Activated CD4-positive, alpha-beta T cell treated with anti-CD3 and anti-CD28 coated beads for 24 hours (primary cell): ENCODE measurements at places on chromosomes 11 and 22.

GRCh38 chr11:104658177-104658576 is 240.1 kb downstream of the CASP12 start:
- DNase-seq, result no peak

- no peak for DNase-seq
These were observed 43.8 kb downstream of the C11orf58 start for GRCh38 chr11:16781936-16782919.

GRCh38 chr22:30979932-30980331 is 10.9 kb downstream of the TUG1 start:
- DNase-seq, result no peak

GRCh38 chr11:24249921-24250320 is 246.9 kb upstream of the LUZP2 start:
- no peak for DNase-seq

DNA sequence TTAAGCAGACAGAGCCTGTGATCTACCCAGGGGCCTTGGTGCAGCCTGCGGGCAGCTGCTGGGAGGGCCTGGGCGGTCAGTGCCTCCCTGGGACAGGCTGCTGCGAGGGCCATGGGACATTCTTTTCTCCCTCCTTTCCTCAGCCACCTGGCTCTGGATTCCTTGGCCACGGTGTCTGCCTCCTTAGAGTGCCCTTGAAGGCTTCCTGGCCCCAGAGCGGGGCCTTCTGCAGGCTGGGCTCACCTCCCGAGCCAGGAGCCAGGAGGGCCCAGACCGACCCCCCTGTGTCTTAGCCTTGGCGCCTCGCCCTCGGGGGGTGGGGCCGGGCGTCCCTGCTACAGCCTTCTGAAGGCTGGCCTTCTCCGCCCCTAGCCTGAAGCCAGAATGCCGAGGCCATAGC is 231.2 kb downstream of the TBC1D22A start:
- DNase-seq, result no peak

DNA sequence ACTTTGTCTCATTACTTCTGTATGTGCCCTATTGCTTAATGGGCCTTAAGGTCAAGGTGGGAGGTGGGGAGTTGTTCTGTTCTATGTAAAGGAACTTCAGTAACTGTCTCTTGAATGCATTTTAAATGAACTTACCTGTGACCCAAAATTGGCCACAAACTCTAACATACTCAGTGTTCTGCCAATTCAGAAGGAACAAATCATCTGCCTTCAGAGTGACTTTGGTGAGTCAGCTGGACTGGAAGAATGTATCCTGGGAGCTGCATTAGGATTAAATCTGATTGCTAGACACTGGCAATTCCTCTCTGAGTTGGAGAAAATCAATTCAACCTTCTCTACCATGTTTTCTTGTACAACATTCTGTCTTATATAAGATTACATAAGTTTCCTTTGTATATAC is 1104.8 kb downstream of the DLG2 start:
- DNase-seq, result no peak

DNA sequence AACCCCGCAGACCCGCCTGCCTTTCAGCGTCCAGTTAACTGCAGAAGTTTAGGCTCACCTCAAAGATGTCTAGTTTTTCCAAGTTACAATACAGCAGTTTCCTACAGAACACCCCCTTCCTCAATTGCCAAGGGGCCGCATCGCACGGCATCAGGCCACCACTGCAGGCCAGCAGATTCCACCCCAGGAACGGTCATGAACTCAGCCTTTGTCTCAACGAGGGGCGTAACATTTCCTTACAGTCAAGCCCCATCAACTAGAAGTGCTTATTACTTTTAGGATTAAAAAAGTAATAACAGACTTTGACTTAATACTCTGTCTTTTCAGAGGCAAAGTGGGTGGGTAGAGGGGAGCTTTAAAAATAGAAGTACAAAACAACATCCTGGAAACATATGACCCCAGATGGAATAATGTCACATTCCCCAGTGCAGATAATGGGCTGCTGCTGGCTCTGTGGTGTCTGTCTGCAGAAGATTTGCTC is 36.3 kb downstream of the PPP2R1B start:
- no peak for DNase-seq

DNA sequence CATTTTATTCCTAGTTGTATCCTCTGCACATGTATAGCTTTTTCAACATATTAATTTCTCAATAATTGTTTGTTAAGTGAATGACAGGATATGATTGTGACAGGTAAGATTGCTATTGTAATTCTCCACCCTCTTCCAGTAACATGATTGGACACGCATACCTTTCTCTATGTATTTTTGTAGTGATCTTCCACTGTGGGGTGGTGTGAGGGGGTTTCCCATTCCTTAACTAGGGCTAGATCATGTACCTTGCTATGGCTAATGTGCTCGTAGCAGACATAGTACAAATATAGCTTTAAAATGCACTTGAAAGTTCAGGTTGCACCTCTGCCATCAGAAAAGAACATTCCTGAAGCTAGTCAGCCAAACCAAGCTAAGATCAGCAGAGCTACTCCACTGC is 2392.8 kb upstream of the RAG2 start:
- DNase-seq, result no peak

DNA sequence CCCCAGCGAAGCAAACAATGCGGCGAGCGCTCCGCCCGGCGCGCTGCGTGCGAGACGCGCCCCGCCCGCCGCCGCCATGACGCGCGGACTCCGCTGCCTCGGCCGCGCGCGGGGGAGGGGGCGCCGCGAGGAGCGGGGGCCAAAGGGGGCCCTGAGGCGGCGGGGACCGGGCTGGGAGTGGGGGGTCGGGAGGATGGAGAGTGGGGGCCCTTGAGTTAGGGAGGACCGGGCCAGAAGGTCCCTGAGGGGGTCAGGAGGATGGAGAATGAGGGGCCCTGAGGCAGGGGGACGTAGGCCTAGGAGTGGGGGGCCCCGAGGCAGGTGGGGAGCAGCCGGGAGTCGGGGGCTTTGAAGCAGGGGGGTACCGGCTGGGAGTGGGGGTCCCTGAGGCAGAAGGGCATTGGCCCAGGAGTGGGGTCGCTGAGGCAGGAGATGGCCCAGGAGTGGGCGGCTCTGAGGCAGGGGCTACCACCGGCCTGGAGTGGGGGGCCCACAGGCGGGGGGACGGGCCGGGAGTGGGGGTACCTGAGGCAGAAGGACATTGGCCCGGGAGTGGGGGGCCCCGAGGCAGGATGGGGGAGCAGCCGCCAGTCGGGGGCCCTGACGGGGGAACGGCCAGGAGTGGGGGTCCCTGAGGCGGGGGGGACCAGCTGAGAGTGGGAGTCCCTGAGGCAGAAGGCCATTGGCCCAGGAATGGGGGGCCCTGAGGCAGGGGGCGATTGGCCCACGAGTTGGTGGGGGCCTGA is at the start of gene BRD1:
Gene BRD1 (minus strand): TSS at position 21 of the 746 bp plus-strand sequence. CDS start 3,556 bp downstream, outside the sequence.
- DNase-seq, result peak; percentile 39

GRCh38 chr11:75028321-75028720 is 39.6 kb downstream of the NEU3 start:
- DNase-seq, result no peak

- DNase-seq, result no peak
These were observed 1.0 kb upstream of the ATG2A start for GRCh38 chr11:64918017-64918416.

GRCh38 chr11:124474079-124474478 is 28.6 kb upstream of the OR8B8 start:
- DNase-seq, result no peak

DNA sequence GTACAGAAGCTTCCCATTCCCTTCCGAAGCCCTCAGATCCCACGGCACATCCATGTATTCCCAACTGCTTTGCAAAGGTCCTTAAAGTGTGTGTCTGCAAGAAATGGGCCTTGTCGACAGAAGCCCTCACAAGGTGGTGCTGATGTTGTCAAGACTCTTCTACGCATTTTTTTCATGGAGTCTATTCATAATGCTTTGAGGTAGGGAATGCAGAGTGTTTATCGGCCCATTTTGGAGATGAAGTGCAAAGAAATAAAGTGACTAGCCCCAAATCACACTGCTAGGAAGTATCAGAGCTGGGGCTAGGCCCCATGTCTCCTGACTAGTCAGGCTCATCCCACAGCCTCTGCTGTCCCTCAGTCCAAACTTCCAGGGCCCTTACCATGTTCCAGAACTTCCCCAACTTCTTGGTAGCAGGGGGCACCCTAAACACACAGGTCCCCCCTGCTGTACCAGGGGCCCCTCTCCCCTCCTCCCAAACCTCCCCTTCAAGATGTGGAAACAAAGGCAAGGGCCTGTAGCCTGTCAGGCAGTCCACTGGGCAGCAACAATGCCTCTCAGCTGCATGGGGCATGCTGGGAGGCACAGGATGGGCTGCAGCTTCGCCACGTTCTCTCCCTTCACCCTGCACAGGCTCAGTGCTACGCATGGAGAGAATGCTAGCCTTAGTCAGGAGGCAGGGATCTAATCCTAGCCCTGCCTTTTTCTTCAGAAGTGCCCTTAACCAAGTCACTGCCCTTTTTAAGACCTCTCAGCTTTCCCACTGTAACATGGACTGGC is 7.8 kb downstream of the IL18BP start:
- DNase-seq, result no peak

- DNase-seq, result no peak
These were observed 10.8 kb downstream of the SLC35C1 start for GRCh38 chr11:45815747-45816146.

DNA sequence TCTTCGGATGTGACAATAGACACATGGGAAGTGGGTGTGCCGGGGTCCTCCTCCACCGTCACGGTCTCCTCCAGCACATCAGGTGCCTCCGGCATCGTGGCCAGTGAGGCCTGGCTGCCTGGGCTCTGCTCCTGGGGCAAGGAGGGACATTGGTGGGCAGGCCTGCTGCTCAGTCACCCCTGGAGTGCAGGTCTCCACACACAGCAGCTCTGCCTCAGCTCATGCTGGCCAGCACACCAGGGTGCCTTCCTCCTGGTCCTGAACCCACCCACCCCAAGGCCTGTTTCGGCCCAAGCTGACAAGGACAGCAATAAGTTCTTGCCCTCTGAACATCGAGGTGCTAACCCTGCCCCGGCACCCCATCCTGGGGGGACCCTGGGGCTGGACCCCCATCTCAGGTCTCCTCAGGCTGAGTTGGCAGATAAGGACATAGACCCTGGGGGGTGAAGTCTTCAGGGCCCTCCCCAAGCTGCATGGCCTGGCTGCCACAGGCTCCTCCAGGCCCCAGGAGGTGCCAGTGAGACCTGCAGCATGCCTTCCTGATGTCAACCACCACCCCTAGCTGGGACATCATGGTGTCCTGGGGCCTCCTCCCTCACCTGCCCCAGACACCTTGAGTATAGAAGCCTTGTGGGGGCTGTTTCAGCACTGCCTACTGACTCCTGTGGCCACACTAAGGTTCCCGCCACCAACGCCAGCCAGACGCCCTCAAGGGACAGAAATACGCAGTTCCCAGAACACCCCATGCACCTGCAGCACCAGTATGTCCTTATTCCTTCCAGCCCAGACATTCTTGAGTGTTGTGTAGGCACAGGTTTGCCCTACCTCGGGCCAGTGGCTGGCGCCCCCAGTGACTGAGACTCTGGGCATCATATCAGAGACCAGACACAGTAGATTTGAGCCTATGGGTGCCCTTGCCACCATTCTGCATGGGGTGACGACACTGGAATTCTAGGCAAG is 34.4 kb downstream of the ARVCF start:
- DNase-seq, result no peak

DNA sequence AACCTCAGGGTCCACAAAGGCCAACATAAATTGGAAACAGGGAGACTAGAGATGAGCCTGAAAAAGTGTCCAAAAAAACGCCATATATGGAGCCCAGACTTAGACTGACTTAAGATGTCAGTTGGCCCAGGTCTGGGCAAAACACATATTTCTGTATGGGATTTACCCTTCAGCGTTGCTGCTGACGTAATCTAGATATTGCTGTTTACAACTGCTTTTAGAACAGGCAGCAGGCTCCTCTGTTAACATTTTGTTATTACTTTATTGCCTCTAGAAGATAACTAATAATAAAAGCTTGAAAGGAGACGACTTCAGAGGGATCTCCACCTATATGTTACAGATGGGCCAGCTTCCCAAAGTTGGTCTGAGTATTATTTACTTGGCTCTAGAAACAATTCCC is 8.7 kb downstream of the ME3 start:
- DNase-seq, result no peak

DNA sequence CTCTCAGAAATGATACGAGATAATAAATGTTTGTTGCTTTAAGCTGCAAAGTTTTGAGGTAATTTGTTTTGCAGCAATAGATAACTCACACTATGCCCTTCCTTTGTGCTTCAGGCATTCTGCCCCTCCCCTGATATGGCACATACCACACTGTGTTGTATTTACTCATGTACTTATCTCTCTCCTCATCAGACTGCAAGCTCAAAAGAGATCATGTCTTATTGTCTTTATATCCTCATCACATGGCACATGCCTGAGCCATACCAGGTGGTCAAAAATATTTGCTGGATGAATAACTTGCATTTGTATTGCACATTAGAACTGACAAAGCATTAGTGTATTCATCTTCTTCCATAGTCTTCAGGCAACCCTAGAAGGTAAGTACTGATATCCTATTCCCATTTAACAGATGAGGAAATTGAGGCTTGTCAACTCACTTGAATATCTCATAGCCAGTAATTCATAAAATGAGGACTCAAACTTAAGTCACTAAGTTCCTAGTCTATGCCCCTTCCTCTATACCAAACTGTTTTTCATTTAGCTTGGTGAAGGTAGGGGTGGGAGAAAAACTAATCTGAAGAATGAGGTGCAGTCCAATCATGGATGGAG is 83.9 kb upstream of the EED start:
- no peak for DNase-seq

DNA sequence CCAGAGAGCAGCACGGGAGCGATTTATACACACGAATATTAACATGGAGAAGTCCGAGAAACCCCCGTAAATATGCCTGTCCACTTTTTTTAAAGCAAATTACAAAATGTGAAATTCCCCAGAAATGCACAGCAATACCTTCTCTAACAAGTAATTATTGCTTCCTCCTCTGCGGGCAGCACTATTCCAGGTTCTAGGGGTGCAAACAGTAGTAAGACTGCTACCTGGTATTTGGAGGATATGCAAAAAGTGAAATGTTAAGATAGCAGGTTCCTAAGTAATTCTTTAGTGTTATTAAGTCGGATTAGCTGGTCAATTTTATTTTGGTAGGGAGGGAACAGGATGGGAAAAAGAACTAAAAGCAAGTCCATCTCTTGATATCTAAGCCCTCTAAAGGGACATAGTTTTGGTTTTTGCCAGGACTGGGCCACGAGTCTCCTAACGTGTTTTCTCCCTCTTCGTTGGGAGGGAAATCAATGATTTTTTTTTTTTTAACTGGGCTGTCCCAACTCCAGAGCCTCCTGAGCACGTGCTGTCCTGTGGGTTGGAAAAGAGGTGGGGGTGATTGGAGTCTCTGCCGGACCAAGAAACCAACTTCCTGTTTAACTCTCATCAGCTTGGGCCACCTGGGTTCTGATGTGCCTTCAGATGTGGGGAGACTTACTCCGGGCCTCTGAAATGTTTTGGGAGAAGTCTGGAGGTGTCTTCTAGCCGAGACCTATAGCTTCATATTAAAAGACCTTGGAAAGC is 1.7 kb upstream of the XBP1 start:
- no peak for DNase-seq

DNA sequence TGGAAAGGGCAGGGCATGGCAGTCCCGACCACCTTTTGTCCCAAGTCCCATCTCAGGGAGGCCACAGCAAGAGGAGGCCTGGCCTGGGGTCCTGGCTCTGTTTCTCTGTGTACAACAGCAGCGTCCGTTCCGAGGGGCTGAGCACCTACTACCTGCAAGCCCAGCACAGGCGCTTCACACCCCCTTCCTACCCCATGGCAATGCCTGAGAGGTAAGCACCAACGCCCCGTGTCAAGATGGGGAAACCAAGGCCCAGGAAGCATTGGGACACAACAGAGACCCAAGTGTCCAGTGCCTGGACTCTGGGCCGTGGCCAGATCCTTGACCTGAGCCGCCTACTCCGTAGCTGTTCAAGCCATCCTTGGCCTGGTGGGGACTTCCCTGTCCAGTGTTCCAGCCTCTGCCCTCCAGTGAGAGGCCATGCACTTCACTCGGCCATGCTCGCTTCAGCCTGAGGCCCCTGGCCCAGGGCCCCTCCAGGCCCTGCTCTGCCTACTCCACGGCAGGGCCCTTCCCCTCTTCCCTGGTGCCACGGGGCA is 14.3 kb upstream of the TCF20 start:
- DNase-seq, result no peak
